ENCODE measurements at places on chromosomes 1 and 21.
A peak's percentile ranks its signal among the peaks of the same experiment; 100 is the strongest.

DNA sequence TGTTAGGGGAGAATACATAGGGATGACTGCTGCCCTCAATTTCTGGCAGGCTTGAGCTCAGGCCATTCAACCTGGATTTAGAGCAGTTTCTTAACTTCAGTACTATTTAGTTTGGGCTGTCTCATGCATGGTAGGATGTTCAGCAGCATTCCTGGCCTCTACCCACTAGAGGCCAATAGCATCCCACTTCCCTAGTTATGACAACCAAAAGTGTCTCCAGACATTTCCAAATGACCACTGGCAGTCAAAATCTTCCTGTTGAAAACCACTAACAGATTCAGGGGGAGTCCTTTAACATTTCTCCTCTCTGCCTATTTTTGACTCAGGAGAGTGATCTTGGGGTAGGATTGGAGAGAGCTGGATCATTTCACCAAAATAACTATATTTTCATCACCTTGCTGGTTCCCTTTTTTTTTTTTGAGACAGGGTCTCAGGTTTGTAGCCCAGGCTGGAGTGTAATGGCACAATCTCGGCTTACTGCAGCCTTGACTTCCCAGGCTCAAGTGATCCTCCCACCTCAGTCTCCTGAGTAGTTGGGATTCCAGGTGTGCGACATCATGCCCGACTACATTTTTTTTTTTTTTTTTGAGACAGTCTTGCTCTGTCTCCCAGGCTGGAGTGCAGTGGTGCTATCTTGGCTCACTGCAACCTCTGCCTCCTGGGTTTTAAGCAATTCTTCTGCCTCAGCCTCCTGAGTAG lies 8.7 kb downstream of the GNAT2 start:
- DNase-seq: peak; percentile 74

DNA sequence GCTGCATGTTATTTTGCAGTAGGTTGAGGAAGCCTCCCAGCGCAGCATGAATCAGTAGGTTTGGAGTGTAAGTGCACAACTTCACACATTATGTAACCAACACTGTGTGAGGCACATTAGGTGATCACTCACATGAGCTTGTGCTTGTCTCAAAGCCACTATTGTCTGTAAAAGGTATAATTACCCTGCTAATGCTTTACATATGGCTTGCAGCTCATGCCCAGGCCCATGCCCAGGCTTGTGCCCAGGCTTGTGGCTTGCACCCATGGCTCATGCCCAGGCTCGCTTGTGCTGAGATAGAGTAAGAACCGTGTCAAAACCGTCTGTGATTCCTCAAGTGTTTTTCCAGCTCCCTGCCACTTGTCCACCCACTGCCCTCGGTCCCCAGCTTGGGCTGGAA lies 596.3 kb downstream of the LTN1 start:
- DNase-seq: no peak

DNA sequence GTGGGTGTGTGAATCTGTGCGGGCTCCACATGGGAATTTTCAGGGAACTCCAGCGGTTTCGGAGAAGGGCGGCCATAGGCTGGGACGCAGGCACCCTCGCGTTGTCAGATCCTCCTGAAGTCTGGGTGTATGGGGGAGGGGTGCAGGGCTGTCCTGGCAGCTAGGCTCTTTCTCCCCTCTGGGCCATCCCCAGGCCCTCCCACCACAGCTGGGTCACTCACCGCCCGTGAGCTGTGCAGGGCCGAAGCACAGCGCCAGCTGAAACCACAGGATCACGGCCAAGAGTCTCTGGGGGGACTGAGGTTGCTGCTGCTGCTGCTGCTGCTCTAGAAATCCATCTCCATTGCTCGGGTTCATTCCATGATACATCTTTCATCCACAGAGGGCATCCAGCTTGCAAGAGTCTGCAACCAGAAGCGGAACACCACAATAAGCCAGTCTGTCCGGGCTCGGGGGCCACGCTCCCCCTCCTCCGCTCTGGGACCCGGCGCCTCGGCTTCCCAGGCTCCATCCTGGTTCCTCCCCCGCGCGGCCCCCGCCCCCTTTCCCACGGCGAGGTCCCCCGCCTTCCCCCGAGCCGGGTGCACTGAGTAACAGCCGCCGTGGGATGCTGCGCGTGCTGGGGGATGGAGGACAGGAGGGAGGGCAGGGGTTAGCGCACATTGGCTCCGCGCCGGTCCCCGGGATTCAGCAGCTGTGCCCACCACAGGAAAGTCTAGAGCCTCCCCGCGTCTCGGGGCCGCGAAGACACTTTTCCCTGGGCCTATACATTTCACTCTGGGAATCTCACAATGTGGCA lies 720 bp downstream of the SUSD4 start:
- DNase-seq: peak; percentile 40

DNA sequence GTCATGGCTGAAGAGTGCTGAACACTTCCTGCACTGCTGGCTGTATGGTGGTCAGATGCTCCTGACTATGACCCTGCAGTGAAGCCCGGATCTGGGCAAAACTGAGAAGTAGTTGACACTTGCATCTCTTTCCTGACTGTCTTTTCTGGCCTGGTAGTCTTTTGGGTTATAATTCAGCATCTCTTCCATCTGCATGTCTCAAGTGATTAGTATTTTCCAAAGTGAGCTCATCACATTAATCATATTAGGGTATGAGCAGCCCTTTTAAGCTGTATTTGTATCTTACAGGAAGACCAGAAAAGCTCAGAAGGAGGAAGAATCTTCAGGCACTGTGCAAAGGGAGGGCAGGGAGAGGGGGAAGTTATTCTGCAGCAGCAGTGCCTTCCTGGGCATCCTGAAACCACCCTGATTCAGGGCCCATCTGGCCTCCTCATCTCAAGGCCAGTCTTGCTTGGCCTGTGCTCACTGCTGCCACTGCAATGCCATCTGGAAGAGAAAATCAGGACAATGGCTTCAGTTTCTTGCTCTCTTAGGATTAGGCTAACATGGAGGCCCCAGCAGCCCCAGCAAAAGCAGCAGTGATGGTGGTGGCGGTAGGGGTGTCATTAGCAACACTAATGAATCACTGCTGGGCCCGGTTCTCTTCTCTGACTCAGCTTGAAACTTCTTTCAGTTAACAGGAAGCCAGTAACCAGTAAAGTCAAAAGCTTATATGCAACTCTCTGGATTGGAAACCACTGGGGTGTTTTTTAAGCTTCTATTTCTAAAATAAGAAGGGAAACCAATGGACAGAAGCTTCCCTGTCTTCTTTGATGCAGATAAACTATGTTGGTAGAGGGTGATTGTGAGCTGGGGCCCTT lies 63.3 kb upstream of the WDR26 start:
- peak; percentile 90 for DNase-seq

GRCh38 chr1:16038620-16038912 lies 5.0 kb upstream of the CLCNKB start:
- no peak for DNase-seq

- peak; percentile 38 for DNase-seq
Observed at GRCh38 chr21:15667010-15667409, 62.8 kb upstream of the USP25 start.

Data from EH (cell line).